ENCODE measurements at places on chromosomes 16 and 17.

DNA sequence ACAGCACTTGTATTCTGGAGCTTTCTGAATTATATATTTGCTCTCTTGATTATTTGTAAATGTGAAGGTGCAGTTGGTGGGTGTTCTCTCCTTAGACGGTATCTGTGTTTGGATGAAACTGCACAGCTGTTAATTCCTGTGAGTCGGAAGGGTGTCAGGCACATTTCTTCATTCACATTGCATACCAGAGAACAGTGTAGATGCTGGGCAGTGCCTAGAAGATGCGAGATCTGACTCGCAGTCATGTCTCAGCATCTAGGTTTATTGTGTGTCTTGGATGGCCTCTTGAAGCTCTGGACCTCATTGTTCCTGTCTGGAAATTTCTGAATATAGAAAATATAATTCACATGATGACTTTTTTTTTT, 61.2 kb downstream of the CLEC16A start:
- H3K27me3 ChIP-seq: no peaks in the 10 kb centered on the region
- no peak for DNase-seq
- H3K4me1 ChIP-seq: peaks cover 2% of the 10 kb centered on the region
- peaks cover 8% of the 10 kb centered on the region for H3K36me3 ChIP-seq

DNA sequence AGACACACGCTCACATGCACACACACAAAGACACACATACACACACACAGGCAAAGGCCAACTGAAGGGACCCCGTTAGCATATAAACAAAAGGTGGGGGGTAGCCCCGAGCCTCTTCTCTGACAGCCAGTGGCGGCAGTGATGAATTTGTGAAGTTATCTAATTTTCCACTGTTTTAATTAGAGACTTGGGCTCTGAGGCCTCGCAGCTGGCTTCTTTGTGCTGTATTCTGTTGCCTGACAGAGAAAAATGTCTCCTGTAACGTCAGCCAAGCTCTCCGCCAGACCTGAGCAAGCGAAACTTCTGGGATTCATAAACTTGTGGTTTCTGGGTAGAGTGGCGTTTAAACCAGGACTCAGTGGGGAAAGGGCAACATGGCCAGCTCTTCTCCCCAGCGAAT, 113.9 kb upstream of the FOXF1 start:
- H3K27me3 ChIP-seq: no peaks in the 10 kb centered on the region
- H3K27ac ChIP-seq: no peak overlapping the region
- H3K36me3 ChIP-seq: no peaks in the 10 kb centered on the region
- no peak for DNase-seq

DNA sequence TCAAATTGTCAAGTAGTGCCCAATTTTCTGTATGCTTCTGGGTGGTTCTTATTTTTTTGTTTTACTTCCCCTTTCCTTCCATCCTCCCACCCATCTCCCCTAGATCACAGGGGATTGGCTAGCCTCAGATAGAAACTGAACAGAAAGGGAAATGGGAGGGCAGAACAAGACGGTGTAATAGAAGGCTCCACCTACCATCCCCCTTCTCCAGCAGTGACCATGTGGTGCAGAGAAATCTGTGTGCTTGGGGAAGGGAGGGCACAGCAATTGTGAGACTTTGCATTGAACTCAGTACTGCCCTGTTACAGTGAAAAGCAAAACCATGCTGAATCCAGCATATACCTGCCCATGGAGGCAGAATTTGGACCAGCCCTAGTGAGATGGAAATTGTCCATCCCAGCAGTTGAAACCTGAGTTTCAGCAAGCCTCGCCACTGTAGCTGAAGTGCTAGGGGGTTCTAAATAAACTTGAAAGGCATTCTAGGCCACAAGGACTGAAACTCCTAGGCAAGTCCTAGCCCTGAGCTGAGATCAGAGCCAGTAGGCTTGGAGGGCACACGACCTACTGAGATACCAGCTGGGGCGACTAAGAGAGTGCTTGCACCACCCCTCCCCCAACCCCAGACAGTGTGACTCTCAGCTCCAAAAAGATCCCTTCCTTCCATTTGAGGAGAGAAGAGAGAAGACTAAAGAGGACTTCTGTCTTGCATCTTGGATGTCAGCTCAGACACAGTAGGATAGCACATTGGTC, 5.2 kb downstream of the SLFN11 start:
- no peaks in the 10 kb centered on the region for H3K4me1 ChIP-seq
- no peak overlapping the region for H3K27ac ChIP-seq
- H3K36me3 ChIP-seq: no peaks in the 10 kb centered on the region
- H3K27me3 ChIP-seq: peaks cover 4% of the 10 kb centered on the region
- H3K4me3 ChIP-seq: no peak overlapping the region

DNA sequence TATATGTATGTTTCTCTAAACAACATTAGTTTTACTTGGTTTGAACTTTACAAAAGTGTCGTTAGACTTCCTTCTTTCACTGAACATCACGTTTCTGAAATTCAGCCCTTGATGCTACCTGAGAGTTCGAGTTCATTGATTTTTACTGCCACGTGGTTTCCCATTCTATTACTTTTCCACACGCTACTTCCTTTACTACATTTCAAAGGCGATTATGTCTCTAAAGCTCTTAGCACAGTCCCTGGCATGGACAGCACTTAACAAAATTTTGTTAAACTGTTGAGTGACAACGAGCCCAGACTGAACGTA, 15.9 kb upstream of the ARHGAP17 start:
- no peaks in the 10 kb centered on the region for H3K36me3 ChIP-seq
- H3K4me1 ChIP-seq: peaks cover 5% of the 10 kb centered on the region
- no peak for DNase-seq
- H3K27me3 ChIP-seq: no peaks in the 10 kb centered on the region
- H3K4me3 ChIP-seq: no peak overlapping the region

DNA sequence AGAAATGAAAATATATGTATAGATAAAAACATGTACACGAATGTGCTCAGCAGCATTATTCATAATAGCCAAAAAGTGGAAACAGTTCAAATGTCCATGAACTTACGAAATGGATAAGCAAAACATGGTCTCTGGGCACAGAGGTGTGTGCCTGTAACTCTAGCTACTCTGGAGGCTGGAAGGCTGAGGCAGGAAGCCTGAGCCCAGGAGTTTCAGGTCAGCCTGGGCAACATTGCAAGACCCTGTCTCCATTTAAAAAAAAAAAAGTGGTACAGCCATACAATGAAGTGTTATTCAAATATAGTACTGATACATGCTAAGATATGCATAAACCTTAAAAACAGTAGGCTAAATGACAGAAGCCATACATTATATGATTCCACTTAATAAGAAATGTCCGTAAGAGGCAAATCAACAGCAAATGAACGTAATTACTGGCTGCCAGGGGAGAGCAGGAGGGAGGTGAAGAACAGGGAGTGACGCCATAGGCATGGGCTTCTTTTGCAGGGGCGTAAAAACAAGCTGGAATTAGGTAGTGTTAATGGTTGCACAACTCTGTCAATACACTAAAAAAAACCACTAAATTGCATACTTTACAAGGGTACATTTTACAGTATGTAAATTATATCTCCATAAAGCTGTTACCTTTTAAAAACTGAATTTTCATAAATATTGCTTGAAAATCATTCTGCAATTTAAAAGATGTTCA, 87.2 kb upstream of the PLEKHM1 start:
- no peak overlapping the region for H3K4me3 ChIP-seq
- no peaks in the 10 kb centered on the region for H3K4me1 ChIP-seq
- no peak for DNase-seq
- no peak overlapping the region for H3K27ac ChIP-seq

DNA sequence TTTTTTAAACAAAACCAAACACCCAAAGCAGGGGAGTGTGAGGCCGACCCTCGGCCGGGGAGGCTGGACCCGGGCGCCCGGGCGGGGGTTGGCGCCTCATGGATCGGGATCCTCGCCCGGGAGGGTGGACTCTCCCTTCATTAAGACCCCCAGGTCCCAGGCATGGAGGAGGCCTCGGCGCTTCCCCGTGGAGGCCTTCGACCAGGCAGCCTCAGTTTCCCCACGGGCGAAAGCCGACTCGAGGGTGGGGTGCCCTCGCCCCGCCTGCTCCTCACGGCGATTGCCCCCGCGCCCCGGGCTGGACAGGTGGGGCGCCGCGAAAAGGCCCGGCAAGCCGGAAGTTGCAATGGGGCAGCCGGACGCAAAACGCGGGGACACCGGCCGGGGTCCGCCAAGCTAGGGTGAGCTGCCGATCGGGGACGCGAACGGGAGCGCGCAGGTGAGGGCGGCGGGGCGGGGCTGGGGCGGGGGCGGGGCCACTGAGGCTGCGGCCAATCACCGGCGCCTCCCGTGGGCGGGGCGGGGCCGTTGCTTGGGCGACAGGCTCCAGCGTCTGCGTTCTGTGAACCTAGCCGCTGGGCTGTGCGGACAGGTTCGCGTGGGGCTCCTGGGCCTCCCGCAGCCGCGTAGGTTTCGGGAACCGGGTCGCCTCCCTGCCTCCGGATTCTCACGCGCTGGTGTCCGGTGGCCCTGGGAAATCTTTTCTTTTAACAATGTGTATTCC, 6.0 kb upstream of the ZNF205 start:
- H3K4me1 ChIP-seq: no peaks in the 10 kb centered on the region
- no peaks in the 10 kb centered on the region for H3K36me3 ChIP-seq
- H3K27me3 ChIP-seq: no peaks in the 10 kb centered on the region
- DNase-seq: peak; percentile 87
- peak overlapping the region; percentile 79 for H3K4me3 ChIP-seq
- H3K27ac ChIP-seq: no peak overlapping the region

- H3K27ac ChIP-seq: no peak overlapping the region
- H3K36me3 ChIP-seq: peaks cover 3% of the 10 kb centered on the region
- DNase-seq: no peak
- H3K27me3 ChIP-seq: no peaks in the 10 kb centered on the region
- no peaks in the 10 kb centered on the region for H3K4me1 ChIP-seq
- no peak overlapping the region for H3K4me3 ChIP-seq
Observed at GRCh38 chr17:54941285-54941684, 27.2 kb downstream of the COX11 start.

DNA sequence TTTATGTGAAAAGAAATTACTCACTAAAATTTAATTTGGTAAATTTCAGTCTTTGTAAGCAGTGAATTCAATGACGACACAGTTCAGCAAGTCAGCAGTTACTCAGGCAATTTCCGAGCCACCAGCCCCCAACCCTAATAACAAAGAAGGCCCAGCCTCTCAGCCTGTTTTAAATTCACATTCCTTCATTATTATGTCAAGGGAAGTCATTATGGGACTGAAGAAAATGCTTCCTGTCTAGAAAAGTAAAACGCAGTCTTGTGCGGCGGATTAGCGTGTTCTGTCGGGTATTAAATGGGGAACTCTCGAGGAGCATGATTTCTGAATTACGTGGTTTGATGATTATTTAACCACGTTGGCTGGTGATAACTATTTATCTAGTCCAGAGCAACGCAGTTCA, 177.6 kb downstream of the AIPL1 start:
- H3K27me3 ChIP-seq: no peaks in the 10 kb centered on the region
- DNase-seq: no peak
- H3K27ac ChIP-seq: no peak overlapping the region
- no peak overlapping the region for H3K4me3 ChIP-seq

- H3K4me1 ChIP-seq: peaks cover 4% of the 10 kb centered on the region
- no peaks in the 10 kb centered on the region for H3K36me3 ChIP-seq
- H3K4me3 ChIP-seq: no peak overlapping the region
- no peak for DNase-seq
- H3K27me3 ChIP-seq: no peaks in the 10 kb centered on the region
Observed at GRCh38 chr16:54447576-54448440, 161.2 kb upstream of the IRX3 start.

- DNase-seq: peak; percentile 28
- peaks cover 3% of the 10 kb centered on the region for H3K27me3 ChIP-seq
- H3K4me1 ChIP-seq: peaks cover 27% of the 10 kb centered on the region
- no peaks in the 10 kb centered on the region for H3K36me3 ChIP-seq
Observed at GRCh38 chr16:56609463-56609921, 1.1 kb downstream of the MT2A start.

DNA sequence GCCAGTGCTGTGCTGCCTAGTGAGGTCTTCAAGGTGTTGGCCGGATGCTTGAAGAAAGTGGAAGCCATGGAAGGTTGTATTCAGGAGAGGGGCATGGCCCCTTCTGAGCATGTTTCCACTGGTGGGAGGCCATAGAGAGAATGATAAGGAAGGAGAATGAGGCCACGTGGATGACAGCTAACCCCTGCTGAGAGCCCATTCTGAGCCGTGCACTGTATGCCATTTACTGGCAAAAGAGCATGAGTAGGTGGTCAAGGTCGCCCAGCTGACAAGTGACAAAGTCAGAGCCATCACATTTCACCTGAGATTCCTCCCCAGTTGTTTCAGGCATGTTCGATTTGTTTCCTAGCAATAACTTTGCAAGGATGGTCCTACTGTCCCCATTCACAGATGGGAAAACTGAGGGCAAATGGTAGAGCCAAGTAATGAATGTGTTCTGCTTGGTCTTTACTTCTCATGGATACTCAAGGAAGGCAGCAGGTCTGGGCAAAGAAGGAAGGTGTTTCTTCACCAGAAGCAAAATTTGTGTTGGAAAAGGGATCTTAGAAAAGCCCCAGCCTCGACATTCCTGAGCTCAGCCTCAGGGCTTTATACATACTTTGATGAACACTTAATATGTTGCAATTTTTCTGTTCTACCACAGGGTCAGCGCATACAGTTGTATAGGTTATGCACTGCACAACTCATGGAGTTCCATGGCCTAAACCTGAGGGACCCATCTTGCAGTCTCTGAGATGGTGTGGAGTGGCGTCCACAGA, 10.5 kb upstream of the NKD1 start:
- H3K27me3 ChIP-seq: no peaks in the 10 kb centered on the region
- no peak overlapping the region for H3K27ac ChIP-seq
- H3K36me3 ChIP-seq: no peaks in the 10 kb centered on the region
- peak; percentile 88 for DNase-seq

- peaks cover 80% of the 10 kb centered on the region for H3K36me3 ChIP-seq
- no peaks in the 10 kb centered on the region for H3K27me3 ChIP-seq
- no peak overlapping the region for H3K27ac ChIP-seq
- no peaks in the 10 kb centered on the region for H3K4me1 ChIP-seq
- no peak overlapping the region for H3K4me3 ChIP-seq
Observed at GRCh38 chr16:68685685-68686478, 40.8 kb downstream of the CDH3 start.

DNA sequence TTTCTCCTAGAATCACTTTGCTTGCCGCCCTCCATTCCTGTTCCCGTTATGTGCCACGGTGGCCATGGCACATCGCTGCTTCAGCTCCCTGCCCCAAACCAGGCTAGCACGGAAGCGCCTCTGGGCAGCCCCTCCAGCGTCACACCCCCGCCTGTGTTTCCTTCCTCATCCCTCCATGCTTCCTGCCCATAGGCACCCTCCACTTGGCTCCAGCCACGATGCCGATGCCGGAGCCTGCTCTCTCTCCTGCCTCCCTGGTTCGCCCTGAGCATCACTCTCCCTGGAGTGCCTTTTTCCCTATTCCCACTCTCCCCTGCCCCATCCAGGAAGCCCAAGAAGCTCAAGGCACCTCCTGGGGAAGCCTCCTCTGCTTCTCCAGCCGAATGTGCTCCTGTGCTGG, 3.2 kb upstream of the ARHGAP23 start:
- DNase-seq: no peak
- no peak overlapping the region for H3K27ac ChIP-seq
- no peaks in the 10 kb centered on the region for H3K36me3 ChIP-seq
- H3K4me3 ChIP-seq: no peak overlapping the region
- H3K4me1 ChIP-seq: peaks cover 15% of the 10 kb centered on the region

GRCh38 chr17:79356839-79357447, 253.9 kb downstream of the RBFOX3 start:
- H3K36me3 ChIP-seq: no peaks in the 10 kb centered on the region
- H3K27ac ChIP-seq: no peak overlapping the region
- no peaks in the 10 kb centered on the region for H3K4me1 ChIP-seq
- H3K27me3 ChIP-seq: no peaks in the 10 kb centered on the region

GRCh38 chr17:81409190-81409935, 14.1 kb downstream of the BAHCC1 start:
- H3K27me3 ChIP-seq: no peaks in the 10 kb centered on the region
- DNase-seq: no peak
- no peaks in the 10 kb centered on the region for H3K36me3 ChIP-seq
- H3K27ac ChIP-seq: no peak overlapping the region
- H3K4me3 ChIP-seq: no peak overlapping the region
- peaks cover 7% of the 10 kb centered on the region for H3K4me1 ChIP-seq
